ENCODE measurements at places on chromosomes 7 and 10. TPM values are rescaled to one million over a fixed set of nuclear protein-coding genes. Genes with fewer than 3 reads are reported as not detected.

The SFXN2 gene
- total RNA-seq: 5.1 TPM

The MYL10 gene
- total RNA-seq: not detected

The HTRA1 gene
- 386 TPM for total RNA-seq

The POLR2J3 gene
- total RNA-seq: 69.9 TPM

The FANK1 gene
- total RNA-seq: 1.3 TPM

The ASIC3 gene
- total RNA-seq: 2.9 TPM

The THSD7A gene
- 20.0 TPM for total RNA-seq

The NSUN5 gene
- 11.8 TPM for total RNA-seq

The HOGA1 gene
- 4.6 TPM for total RNA-seq

GRCh38 chr7:73612598-73613269 is 11.6 kb downstream of the MLXIPL start:
- DNase-seq: no peak

DNA sequence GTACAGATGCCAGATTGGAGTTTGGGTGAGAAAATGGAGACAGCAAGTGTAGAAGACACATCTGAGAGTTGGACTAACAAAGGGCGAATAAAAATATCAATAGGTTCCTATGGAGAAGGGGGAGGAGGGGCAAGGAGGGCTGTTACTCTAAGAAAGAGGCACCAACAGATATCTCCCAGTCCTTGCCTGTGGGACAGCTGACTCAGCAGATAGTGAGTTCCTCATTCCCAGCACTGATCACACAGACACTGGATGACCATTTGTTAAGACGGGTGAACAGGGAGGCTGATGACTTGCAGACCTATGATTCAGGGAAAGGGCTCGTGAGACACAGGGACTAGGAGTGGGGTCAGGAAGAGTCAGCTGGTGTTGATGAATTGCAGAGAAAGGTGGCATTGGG is 5.7 kb upstream of the PRR15 start:
- no peak for DNase-seq

GRCh38 chr10:3192856-3193635 is 20.5 kb upstream of the PITRM1 start:
- no peak for DNase-seq

DNA sequence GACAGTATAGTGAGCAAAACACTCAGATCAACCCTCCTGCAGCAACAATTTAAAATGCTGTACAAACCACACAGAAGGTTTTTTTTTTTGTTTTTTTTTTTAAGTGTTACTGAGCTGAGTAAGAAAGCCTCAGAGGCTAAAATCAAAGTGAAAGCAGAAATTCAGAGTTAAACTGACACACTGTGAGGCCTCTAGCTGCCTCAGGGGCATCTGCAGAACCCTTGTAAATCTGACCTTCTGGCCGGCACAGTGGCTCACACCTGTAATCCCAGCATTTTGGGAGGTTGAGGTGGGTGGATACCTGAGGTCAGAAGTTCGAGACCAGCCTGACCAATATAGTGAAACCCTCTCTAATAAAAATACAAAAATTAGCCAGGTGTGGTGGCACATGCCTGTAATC is 7.4 kb upstream of the GNA12 start:
- DNase-seq: no peak

DNA sequence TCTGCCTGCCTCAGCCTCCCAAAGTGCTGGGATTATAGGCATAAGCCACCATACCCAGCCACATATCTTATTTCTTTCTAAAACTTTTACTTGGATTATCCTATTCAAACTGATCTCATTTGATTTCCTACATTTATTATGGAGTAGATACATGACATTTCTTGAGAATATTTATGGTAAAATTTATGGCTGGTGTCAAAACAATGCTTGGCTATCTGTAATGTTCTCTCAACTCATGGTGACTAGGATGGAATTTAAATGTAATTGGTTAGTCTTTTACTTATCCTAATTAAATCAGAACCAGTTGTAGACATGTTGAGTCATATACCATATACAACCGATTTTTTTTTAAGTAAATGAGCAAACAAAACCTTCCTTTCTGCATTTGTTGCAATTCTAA is 4.1 kb downstream of the NUP42 start:
- DNase-seq: no peak

DNA sequence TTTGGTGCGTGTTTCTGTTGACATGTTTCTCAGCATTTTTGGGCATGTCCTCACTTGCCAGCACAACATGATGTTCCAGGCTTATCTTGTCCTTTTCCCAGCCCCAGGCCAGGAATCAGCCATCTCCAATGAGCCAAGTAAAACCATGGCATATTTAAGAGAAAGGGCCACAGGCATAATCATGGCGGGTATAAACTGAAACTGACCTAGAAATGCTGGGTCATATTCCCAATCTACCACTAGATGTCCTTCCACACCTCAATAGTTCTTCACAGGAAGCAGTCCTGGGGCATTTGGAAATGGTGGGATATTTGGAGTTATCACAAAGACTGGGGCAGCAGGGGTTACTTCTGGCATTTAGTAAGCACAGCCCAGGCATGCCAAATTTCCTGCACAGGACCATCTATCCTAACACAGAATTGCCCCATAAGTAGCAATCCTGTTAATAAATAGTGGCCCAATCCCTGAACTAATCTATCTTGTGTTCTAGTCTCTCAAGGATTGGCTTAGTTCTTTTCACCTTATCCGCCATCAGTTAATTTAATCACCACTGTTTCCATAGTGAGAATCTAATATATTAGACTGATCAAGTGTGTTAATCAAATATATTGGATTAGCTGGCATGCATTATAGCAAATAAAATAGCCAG is 101.6 kb downstream of the NPSR1 start:
- DNase-seq: no peak

- DNase-seq: no peak
Measured at GRCh38 chr7:14858410-14858809, 44.1 kb downstream of the DGKB start.

DNA sequence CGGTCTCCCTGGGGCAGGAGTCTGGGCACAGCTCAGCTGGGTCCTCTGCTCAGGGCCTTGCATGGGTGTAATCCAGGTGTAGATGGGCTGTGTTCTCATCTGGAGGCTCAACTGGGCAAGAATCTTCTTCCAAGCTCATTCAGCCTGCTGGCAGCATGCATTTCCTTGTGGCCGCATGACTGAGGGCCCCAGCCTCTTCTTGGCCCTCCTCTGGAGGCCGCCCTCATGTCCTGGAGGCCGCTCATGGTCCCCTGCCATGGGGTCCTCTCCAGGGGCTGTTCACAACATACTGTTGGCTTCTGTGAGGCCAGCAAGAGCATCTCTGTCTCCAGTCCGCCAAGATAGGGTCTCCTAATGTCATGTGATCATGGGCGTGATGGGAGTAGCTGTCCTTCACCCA is 437.5 kb upstream of the FOXK1 start:
- no peak for DNase-seq

DNA sequence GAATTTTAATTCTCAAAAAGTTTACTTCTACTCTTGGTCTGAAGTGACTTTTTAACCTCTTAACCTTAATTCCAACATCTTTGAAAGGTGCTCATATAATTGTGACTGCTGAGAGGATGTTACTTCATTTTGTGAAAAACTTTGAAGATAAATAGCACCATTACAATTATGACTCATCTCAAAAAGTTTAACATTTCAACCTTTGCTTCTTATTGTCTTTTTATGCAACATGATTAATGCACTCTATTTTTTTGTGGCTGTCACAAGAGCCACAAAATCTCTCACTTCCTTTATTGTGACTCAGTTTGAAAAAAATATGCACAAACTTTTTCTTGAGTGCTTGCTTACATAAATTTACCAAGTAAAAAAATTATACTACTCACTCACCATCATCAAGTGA is 383.1 kb downstream of the LRRTM3 start:
- no peak for DNase-seq

DNA sequence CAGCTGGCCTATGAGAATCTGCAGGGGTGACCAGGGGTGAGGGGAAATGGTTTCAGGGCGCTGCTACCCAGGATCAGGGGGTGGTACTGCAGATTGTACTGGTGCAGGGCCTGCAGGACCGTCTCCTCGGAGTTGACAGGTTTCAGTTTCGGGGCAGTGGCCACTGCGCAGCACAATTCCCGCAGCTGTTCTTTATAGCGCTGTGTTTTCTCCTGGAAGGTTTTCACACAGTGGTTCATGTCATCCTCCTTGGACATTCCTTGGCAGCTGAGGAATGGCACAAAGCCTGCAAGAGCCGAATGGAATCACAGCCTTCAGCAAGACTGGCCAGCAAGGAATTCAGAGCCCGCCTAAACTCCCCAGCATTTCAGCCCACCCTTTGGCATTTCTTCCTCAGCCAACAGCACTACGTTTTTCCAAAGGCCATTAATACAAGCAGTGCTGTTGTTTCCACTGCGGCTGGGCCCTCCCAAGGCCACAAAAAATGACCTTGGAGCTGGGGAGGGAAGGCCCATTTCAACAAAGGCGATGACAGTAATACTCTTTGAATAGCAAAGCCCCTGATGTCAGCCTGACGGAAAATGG is 44.9 kb downstream of the PNLIPRP2 start:
- DNase-seq: peak; percentile 60

- no peak for DNase-seq
Measured at GRCh38 chr7:74220229-74220628, 10.4 kb downstream of the LAT2 start.

DNA sequence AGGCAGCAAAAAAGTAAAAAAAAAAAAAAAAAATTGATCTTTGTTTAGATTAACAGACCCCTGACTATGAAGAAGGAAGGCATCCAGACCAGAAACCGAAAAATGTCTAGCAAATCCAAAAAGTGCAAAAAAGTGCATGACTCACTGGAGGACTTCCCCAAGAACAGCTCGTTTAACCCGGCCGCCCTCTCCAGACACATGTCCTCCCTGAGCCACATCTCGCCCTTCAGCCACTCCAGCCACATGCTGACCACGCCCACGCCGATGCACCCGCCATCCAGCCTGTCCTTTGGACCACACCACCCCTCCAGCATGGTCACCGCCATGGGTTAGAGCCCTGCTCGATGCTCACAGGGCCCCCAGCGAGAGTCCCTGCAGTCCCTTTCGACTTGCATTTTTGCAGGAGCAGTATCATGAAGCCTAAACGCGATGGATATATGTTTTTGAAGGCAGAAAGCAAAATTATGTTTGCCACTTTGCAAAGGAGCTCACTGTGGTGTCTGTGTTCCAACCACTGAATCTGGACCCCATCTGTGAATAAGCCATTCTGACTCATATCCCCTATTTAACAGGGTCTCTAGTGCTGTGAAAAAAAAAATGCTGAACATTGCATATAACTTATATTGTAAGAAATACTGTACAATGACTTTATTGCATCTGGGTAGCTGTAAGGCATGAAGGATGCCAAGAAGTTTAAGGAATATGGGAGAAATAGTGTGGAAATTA is 19.4 kb downstream of the GATA3 start:
- DNase-seq: no peak

DNA sequence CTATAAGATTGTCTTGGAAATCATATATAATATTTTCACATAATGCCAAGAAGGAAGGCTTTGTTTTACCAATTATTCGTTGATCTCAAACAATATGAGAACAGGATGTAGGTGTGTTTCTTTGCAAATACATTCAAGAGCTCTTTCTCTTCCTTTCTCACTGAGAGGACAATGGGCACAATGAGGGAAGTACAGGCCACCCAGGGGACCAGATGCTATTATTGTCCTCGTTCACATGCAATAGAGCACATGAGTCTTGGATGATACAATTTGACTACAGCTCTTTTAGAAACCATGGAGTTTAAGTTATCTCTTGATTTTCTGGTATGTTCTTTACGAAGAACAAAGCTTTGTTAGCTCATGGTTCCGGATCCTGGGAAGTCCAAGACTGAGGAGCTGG is 323.7 kb upstream of the KLF6 start:
- no peak for DNase-seq

- peak; percentile 77 for DNase-seq
Measured at GRCh38 chr7:98788966-98789365, 80.8 kb downstream of the TMEM130 start.

DNA sequence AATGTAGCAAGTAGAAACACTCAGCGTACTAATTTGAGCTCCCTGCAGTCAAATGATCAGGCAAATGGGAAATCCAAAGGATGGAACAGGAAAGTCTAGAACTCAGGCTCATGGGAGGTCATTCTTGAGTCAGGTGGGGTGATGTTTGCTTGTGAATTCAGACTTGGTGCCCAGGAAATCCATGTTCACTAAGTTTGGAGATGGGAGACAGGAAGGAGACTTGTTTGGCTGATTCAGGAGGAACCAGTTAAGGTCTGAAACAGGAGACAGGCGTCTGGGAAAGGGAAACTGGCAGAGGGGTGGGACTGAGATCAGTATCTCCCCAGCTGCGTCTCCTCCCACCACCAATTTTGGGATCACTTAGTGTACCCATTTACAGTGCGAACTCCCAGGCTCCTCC is 38.4 kb upstream of the ZNF438 start:
- DNase-seq: no peak

GRCh38 chr7:132410861-132411541 is 165.3 kb downstream of the PLXNA4 start:
- no peak for DNase-seq

- no peak for DNase-seq
Measured at GRCh38 chr10:48245977-48246376, 28.5 kb downstream of the FRMPD2 start.

- DNase-seq: no peak
Measured at GRCh38 chr7:132755538-132756483, 179.5 kb upstream of the PLXNA4 start.

DNA sequence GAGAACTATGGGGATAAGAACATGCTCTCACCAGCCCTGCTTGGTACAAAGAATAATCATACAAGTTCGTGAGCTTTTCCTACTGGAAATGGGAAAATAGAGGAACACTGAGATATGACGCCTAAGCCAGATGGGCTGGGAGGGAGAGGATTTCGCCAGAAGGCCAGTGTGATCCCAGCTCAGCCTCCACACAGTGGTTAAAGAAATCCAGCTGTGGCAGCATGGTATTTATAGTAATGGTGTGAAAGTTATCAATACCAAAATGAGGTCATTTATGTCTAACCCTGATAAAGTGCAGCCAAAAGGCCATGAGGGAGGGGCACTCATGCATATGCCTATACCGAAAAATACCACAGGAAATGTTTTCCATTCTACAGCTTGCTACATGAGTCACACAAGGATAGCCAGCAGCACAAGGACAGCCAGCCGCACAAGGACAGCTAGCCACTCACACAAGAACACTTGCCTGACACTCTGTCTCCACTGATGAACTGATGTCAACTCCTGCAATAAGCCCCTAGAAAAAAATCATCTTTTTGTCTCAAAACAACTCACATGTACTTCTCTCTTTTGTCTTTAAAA is 49.4 kb downstream of the FRMPD2 start:
- DNase-seq: no peak

- DNase-seq: no peak
Measured at GRCh38 chr7:93228302-93228701, 2.0 kb upstream of the HEPACAM2 start.

GRCh38 chr7:16960337-16960965 is 78.7 kb upstream of the AGR3 start:
- DNase-seq: no peak

GRCh38 chr7:43758029-43758821 is at the start of gene BLVRA:
TSS of gene BLVRA (plus strand) at chr7:43758680. CDS start at chr7:43771159, 12,479 bp downstream.
- DNase-seq: peak; percentile 84

DNA sequence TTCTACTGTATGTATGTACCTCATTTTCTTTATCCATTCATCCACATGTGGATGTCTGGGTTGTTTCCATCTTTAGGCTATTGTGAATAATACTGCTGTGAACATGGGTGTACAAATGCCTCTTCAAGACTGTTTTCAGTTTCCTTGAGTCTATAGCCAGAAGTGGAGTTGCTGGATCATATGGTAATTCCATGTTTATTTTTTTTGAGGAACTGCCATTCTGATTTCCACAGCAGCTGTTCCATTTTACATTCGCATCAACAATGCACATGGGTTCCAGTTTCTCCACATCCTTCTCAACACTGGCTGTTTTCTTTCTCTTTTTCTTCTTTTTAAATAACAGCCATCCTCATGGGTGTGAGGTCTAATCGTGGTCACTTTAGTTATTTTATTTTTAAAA is 69.9 kb upstream of the CTBP2 start:
- no peak for DNase-seq

GRCh38 chr7:95550546-95550945 is 45.8 kb downstream of the PDK4 start:
- DNase-seq: no peak
